ENCODE measurements at places on chromosomes 4 and X. TPM values are rescaled to one million over a fixed set of nuclear protein-coding genes. Genes with fewer than 3 reads are reported as not detected.

DNA sequence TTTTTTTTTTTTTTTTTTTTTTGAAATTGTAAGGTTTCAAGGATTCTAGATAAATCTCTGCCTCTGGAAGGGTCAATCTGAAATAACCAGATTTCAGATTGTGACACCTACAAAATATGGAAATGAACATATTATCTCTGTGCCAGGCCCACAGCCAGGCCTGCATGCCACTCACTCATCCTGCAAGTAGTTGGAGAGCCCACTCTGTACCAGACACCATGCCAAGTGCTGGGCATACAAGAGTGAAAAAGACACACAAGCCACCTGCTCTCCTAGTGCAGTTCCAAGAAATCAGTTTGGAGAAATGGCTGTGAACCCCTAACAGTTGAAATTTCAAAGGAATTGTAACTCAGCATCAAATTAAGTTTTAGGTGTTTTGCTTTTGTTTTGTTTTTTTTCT is 145.9 kb upstream of the NOCT start:
- H3K27me3 ChIP-seq = peaks cover 5% of the 10 kb centered on the region
- H3K36me3 ChIP-seq = no peaks in the 10 kb centered on the region
- peaks cover 12% of the 10 kb centered on the region for H3K4me1 ChIP-seq
- H3K4me3 ChIP-seq = no peak overlapping the region
- DNase-seq = no peak

- no peaks in the 10 kb centered on the region for H3K27me3 ChIP-seq
- H3K27ac ChIP-seq = peak overlapping the region; percentile 35
- no peaks in the 10 kb centered on the region for H3K36me3 ChIP-seq
- peak overlapping the region; percentile 64 for H3K4me3 ChIP-seq
- no peak for DNase-seq
These were observed 44.5 kb downstream of the TRIM2 start for GRCh38 chr4:153248641-153249198.

CFAP97 gene
- total RNA-seq = 16.0 TPM

DNA sequence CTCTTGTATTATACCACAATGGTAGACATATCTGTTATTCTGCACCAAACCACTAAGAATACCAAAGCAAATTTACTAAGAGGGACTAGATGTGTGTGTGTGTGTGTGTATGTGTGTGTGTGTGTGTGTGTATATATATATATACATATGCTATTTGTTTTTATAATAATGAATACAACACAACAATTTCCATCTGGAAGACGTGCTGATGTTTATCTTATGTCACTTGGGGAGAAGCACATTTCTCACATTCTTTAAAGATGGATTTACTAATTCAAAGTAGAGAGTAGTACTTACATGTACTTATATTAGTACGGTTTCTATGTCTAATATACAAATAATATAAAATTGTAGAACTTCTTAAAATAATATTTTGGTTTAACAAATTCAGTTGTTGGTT is 52.0 kb downstream of the EDNRA start:
- no peak overlapping the region for H3K27ac ChIP-seq
- no peaks in the 10 kb centered on the region for H3K4me1 ChIP-seq
- H3K4me3 ChIP-seq = no peak overlapping the region

CLDN22 gene
- total RNA-seq = not detected

DNA sequence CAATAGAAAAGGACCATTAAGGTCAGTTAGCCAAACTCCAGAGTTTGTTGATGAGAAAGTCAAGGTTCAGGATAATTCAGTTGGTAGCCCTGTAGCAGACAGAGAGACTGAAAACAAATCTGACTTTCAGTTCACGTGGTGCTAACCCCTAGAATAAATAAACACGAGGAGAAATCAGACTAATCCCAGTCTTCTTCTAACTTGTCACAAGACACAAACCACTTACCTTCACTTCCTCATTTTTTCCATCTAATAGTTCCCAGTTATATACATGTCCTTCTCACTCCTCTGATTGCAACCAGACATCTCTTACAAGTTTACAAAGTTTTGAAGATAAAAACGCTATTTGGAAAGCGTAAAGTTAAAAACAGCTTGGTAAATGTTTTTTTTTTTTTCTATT is 7.7 kb downstream of the TLR7 start:
- H3K4me1 ChIP-seq = no peaks in the 10 kb centered on the region
- H3K27me3 ChIP-seq = 0 out of 2 replicates have a peak, but pooled peaks cover 2% of the 10 kb centered on the region
- no peak overlapping the region for H3K4me3 ChIP-seq
- no peaks in the 10 kb centered on the region for H3K36me3 ChIP-seq
- DNase-seq = no peak

DNA sequence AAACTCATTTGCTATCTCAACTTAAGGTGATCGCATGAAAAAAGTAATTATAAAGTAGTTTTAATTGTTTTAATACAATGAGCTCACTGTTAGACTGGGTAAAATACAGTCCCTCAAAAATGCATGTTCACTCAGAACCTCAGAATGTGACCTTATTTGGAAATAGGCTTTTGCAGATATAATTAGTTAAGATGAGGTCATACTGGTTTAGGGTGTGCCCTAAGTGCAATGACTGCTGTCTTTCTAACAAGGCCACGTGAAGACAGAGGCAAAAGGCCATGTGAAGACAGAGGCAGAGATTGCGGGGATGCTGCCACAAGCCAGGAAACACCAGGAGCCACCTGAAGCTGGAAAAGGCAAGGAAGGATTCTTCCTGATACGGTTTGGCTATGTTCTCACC is 262.1 kb downstream of the NKX6-1 start:
- H3K4me1 ChIP-seq = no peaks in the 10 kb centered on the region
- no peaks in the 10 kb centered on the region for H3K36me3 ChIP-seq
- no peaks in the 10 kb centered on the region for H3K27me3 ChIP-seq
- no peak for DNase-seq
- no peak overlapping the region for H3K4me3 ChIP-seq
- no peak overlapping the region for H3K27ac ChIP-seq

HTR2C gene
- total RNA-seq = not detected

CXCL11 gene
- total RNA-seq = under 0.01 TPM

GRCh38 chr4:41525129-41525528 is 12.8 kb upstream of the LIMCH1 start:
- H3K4me3 ChIP-seq = no peak overlapping the region
- peak; percentile 69 for DNase-seq
- no peaks in the 10 kb centered on the region for H3K36me3 ChIP-seq
- H3K27ac ChIP-seq = no peak overlapping the region
- no peaks in the 10 kb centered on the region for H3K27me3 ChIP-seq
- H3K4me1 ChIP-seq = no peaks in the 10 kb centered on the region

PITX2 gene
- total RNA-seq = 3.6 TPM

GRCh38 chr4:13920111-13920875 is 292.8 kb upstream of the BOD1L1 start:
- peak overlapping the region; percentile 73 for H3K27ac ChIP-seq
- peaks cover 24% of the 10 kb centered on the region for H3K4me1 ChIP-seq
- H3K36me3 ChIP-seq = no peaks in the 10 kb centered on the region
- no peak overlapping the region for H3K4me3 ChIP-seq

DNA sequence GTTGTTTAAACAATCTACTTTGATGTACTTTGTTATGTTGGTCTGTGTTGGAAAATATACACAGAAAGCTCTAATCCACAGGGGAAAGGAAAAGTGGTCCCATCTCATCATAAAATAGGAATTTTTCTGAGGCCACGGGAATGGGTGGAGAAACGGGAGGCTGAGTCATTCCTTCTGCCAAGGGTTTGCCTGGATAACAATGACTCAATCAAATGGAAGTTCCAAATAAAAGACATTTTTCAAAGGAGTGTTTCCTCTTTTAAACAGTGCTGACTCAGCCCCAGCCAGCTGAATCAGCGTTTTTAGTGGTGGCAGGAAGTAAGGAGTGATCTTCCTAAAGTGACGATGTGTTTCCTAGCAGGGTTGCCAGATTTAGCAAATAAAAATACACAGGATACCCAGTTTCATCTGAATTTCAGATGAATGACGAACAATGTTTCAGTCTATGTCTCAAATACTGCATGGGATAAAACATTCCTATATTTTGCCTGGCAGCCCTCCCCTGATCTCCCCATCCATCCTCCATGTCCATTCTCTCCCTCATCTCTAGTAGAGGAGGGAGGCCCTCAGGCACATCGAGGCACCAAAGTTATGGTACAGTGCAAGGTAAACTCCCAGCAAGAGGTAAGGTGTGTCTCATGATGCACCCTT is 345.4 kb upstream of the GATB start:
- H3K4me1 ChIP-seq = peaks cover 9% of the 10 kb centered on the region
- DNase-seq = peak; percentile 97
- H3K4me3 ChIP-seq = no peak overlapping the region
- H3K27ac ChIP-seq = peak overlapping the region; percentile 33
- no peaks in the 10 kb centered on the region for H3K36me3 ChIP-seq

SPANXB1 gene
- total RNA-seq = not detected

Data from IMR-90 (cell line).